T-cell (primary cell): ENCODE measurements at places on chromosomes 2 and 18.

DNA sequence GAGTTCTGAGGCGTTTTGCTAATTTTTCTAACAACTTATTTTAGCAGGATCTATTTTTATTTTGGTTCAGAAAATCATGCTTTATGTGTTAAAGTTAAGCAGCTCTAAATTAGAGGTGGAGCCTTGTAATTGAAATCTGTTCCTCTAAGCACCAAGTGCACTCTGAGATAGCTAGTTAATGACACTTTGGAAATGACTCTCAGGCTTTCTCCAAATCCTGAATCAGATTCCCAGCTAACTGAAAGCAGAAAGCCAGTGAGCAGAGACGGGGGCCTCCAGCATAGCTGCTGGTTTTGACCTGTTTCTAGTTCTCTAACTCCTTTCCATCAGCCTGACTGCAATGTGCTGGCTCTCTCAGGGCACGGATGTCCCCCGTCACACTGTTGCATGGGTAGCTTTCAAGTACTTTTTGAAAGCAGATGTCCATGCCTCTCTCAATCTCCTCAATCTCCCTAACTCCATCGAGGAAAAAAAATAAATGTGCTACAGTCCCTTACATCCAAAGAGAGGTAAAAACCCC lies 326.5 kb downstream of the SATB2 start:
- DNase-seq = no peak

GRCh38 chr2:198452327-198452726 lies 647.9 kb downstream of the PLCL1 start:
- no peak for DNase-seq

DNA sequence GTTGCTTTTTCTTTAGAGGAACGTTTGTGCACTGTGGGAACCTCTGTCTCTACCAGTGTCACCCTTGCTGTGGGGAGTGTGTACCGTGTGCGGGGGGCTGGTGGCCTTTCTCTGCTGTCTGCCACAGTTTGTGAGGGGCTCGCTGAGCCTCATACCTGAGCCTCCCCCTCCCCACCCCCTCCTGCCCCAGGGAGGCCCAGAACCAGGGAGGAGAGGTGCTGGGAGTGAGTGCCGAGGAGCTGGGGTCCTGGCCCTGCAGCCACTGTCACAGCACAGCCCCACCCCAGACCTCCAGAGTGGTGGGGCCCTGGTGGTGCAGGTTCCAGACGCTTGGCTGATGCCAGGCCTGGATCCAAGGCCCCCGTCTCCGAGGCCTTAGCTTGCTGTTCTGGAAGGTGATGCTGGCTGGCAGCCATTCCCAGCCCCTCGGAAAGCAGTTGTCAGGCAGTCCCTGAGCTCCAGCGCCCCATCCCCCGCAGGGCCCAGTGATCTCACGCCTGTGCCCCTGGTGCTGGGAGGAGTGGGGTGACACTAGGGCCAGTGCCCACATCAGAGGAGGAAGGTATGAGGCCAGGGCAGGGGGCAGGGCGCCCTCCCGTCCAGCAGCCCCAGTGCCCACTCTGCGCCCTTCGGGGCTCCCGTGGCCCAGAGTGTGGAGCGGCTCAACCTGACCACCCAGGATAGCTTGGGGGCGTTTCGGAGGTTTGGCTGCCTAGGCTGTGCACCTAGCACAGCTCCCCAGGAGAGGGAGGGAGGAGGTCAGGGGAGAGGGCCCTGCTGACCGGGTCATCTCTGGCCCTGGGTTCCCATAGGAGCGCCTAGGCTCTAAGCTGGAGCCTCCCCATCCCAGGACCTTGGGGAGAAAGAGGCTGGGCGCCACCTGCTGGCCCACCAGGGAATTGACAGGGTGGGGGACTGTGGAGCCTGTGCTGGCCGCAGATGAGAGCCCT lies 53.0 kb upstream of the ALPP start:
- peak; percentile 63 for DNase-seq

DNA sequence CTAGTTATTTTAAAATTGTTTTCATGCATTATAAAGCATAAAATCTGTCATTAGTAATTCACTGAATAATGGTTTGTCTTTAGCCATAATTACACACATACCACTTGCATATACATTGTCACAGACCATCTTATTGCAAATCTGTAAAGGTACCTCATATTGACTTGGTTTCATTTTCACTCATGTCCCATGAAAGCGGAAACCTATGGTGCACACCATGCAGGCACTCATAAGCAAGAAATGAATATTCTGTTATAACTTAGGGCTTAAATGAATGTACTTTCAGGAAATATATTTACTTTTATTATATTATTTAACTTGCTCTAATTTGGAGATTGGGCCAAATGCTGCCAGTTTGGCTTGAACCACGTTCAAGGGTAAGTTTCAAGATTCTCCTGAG lies 29.2 kb upstream of the STK17B start:
- DNase-seq = peak; percentile 68

DNA sequence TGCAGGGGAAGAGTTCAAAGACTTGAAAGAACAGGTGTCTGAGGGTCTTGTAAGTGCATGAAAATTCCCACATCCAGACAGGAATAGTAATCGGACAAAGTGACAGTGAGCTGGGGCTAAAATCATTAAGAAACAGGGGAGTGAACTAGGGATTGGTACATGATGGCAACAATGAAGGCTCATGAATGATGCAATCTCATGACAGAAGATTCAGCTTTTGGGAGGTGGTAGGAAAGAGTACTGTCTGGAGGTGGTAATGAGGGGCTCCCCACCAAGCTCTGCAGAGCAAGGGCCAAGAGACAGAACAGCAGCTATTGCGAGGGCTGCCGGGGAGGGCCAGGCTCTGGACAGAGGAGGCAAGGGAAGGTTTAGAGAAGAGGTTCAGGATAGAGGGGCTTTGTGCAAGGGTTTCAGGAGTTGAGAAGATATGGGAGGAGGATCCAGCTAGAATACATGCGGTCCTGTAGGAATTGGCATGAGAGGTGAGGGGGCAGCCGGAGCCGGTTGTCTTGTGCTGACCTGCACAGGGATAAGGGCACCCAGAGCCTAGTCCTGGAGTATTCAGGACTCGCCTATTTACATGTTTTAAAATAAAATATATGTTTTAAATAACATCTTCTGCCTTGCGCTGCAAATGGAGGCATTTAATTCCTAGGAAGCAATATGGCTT lies 31.4 kb downstream of the MAP3K20 start:
- no peak for DNase-seq

DNA sequence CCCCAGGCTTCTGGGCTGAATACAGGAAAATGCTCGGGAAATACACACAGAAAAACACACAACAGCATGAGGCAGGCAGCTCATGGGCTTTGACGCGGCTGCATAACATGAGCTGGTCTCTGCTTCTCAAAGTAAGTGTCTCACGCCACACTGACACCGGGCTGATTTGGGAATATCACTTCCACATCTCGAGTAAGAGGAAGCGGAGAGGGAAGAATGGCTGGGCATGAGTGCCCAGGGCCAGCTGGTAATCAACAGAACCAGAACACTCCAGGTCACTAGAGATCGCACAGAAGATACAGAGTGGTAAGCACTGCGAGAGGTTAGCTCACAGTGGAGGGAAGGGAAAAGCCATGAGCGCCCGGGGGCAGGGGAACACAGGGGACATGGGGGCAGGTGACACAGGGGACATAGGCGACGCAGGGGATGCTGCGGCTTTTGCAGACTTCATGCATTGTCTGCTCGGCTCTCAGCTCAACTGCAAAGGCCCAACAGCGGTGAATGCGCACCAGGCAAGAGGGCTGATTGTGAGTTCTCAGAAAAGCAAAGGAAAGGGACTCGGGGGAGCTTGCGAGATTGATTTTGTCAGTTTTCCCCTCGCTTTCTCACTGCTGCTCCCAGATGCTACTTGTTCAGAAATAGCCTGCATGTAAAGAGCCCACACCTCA lies 141.4 kb downstream of the MBP start:
- DNase-seq = no peak

GRCh38 chr2:203693242-203693879 lies 13.1 kb upstream of the CD28 start:
- no peak for DNase-seq

DNA sequence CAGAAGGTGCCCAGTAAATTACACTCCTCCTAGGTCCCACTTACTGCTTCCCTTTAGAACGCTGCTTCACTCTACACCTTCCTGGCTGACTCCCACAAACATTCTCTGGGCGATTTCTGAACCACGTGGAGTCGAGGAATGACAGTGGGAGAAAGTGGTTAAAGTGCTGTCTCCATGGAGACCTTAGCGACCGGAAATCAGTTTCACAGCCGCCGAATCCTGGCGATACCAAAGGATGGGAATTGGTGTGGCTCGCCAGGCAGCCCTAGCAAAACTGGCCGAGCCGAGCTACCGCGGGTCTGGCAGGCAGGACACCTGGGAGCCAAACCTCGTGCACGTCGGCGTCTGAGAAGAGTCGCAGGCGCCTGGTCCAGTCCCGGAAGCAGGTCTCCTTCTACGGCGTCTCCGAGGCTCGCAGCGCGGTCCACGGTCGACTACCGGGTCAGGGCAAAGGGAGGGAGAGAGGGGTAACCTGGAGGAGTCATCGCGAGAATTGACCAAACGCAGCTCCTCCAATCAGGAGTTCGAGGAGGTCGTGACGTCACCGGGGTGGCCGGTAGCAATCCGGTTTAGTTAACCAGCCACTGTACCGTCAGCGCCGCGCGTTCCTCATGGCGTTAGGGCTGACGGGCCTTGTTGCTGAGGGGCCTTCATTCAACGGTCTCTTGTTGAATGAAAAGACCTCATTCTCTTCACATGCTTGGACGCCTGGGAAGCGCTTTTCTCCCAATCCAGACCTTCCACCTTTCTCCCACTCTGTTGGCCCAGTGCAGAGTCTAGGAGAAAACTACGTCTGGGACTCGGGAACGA lies at the start of gene THADA:
THADA (minus strand) TSS at position 436 of the 810 bp plus-strand sequence. CDS start 3,646 bp downstream, outside the sequence.
- peak; percentile 88 for DNase-seq

DNA sequence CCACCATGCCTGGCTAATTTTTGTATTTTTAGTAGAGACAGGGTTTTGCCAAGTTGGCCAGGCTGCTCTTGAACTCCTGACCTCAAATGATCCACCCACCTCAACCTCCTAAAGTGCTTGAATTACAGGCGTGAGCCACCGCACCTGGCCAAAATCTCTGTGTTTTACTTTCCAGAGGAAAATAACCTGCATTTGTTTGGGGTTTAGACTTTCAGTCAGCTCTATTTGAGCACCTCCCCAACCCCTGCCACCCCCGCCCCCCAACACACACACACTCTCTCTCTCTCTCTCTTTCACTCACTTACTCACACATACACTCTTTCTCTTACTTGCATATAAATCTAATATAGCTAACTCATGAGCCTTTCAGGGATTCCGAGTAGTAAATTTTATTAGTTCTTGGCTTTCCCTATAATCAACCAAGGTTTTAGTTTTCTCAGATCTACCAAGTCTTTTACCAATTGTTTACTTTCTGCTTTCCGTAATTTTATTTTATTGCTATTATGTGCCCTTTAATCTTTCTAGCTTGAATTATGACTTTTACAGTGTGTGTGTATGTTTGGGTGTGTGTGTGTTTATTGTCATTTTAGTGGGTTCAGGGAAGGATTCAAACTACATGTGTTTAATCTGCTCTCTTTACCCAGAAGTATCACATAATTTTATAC lies 24.5 kb downstream of the MFSD6 start:
- no peak for DNase-seq

DNA sequence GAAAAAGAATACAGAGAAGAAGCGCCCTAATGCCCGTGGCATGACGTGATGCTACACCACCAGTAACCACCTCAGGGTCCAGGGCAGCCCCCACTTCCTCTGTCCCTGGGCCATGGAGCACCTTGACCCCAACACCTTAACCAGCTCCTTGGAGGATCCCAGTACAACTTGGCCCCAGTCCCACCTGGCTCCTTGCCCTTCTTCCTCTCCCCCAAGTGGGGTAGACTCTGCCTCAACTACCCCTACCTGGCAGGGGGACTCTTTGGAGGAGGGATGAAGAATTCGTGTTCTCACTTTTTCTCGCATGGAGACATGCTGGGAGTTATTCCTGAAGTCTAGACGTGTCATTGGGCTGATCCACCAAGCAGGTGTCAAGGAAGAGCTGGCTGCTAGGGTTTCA lies 18.9 kb downstream of the TRABD2A start:
- no peak for DNase-seq

DNA sequence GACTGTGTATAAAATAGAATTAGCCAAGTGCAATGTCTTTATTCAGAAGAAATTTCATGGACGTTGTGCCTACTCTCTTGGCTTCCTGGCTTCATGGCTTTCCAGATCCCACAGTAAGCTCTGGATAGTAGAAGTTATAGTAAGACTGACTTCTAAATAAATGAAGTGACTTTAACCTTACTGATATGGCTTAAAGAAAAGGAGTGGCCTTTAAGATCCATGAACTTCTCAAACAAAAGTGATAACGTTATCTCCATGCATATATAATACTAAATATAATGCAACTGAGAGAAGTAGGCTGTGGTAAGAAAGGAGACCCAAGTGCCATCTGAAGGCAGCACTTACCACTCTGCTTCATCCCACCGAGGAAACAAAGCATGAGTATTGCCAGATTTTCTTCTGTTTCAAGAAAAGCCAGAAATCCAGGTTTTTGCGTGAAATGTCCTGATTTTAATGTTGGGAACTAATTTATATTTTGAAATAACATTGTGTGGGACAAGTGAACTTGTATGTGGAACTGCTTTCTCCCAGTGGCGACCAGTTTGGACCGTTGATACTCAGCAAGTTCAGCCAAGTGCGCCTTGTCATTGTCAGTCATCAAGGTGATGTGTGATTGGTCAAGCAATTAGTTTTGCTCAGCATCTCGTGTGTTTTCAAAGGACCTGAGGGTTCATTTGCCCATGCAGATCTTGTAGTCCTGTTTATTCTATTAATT lies 13.9 kb upstream of the IL37 start:
- no peak for DNase-seq

DNA sequence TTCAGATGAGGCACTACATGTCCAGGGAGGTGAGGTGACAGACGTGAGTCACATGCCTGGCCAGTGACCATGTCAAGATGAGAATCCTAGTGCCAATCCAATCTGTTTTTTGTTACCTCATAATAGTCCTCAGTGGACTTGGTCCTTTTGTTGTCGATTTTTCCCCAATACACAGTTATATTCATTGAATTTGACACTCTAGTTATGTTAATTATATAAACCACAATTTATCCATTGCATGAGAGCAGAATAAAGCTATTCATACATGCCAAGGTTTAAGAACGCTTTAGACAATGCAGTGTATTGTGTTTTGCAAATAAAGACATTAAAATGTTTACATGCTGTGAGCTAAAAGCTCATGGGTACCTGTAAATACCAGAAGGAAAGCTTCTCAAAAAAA lies 21.6 kb upstream of the TMEFF2 start:
- no peak for DNase-seq

- no peak for DNase-seq
Measured at GRCh38 chr2:30216157-30216556, 15.2 kb upstream of the LBH start.

- DNase-seq = no peak
Measured at GRCh38 chr2:175399326-175399725, 217.8 kb upstream of the ATP5MC3 start.

- no peak for DNase-seq
Measured at GRCh38 chr2:129778584-129778877, 200.9 kb upstream of the RAB6C start.

DNA sequence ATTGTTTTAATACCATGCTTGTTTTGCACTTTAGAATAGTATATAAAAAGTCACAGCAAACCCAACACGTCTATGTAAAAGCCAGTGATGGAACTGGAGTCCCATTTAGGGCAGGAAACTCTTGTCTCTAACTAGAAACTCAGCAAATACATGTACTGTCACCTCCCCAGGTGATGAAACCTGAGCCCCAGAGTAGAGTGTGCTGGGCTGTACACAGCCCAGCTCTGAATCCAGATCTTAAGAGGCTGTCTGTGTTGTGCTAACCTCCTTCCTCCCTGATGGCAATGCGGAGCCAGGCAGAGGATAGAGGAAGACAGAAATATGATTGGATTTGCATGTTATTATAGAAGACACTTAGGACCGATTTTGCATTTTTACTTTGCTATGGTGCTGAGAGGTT lies 317.5 kb upstream of the TRIB2 start:
- no peak for DNase-seq

- no peak for DNase-seq
Measured at GRCh38 chr2:147568109-147568508, 276.7 kb upstream of the ACVR2A start.
